Activated T-cell treated with anti-CD3 and anti-CD28 coated beads for 1 hour (primary cell): ENCODE measurements at places on chromosomes 5 and 9.

- no peak for DNase-seq
Observed at GRCh38 chr5:43115968-43116367, 4.7 kb upstream of the ZNF131 start.

DNA sequence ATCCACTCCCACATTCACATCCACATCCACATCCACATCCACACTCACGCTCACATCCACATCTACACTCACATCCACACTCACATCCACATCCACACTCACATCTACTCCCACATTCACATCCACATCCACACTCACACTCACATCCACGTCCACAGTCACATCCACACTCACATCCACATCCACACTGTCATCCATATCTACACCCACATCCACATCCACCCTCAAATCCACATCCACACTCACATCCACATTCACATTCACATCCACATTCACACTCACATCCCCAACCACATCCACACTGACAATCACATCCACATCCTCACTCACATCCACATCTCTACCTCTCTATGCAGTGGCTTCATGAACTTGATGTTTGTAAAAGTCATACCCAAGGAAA, 190.5 kb downstream of the IRX1 start:
- no peak for DNase-seq

- DNase-seq: no peak
Observed at GRCh38 chr5:91864962-91865361, 481.8 kb upstream of the ARRDC3 start.

GRCh38 chr5:138109463-138110265, 25.8 kb downstream of the WNT8A start:
- no peak for DNase-seq

DNA sequence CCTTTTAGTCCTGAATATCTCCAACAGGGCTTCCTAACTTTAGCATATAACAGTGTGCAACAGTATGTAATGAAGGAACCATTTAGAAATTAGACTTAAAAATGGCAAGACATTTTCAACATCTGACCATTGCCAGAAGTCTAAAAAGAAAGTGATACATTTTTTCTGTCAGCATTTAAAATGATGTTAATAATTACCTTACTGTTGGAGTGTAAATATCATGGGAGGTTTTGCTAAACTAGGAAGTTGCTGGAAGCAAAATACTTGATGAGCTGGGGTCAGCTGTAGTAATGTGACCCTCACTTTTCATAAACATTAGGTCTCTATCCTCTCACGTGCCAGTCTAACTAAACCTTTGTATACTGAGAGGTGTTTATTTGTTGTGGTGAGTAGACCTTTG, 68.8 kb downstream of the NTRK2 start:
- no peak for DNase-seq

DNA sequence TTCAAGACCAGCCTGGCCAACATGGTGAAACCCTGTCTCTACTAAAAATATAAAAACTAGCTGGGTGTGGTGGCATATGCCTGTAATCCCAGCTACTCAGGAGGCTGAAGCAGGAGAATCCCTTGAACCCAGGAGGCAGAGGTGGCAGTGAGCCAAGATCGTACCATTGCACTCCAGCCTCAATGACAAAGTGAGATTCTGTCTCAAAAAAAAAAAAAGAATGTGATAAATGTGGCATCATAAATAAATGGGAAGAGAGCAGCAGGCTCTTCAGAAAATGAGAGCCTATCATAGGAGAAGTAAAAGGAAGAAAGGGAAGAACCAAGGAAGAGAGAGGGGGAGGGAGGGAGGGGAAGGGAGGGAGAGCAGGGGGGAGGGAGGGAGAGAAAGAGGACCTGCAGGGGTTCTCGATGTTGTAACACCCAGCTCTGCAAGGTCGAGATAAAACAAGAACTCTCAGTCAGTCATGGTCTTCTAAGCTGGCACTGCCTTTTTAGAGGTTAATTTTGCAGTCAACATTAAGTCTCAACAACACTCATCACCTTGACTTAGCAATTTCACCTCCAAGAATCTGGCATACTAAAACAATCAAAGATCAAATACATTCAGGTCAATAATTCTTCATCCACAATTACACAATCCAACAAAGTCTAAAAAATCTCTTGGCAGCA, 68.7 kb upstream of the SIMC1 start:
- no peak for DNase-seq

DNA sequence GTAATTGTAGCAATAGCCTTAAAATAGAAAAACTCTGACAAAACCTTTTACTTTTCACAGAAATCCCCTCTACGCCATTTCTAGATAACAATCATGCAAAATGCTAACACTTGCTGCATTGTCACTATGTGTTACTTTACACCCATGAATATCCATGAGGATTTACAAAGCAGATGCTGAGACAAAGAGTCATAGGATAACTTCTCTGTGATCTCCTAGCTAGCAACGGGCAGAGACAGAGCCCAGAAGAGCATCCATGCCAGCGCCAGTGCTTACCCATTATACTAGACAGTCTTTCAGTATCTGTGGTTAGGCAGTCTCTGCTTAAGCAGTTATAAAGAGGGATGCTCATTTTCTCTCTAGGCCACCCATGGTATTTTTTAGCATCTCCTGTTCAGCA, 474.1 kb downstream of the CAAP1 start:
- no peak for DNase-seq
